ENCODE measurements at places on chromosomes 2 and 18.

- no peak for DNase-seq
Observed at GRCh38 chr2:12847694-12848575, 131.2 kb downstream of the TRIB2 start.

DNA sequence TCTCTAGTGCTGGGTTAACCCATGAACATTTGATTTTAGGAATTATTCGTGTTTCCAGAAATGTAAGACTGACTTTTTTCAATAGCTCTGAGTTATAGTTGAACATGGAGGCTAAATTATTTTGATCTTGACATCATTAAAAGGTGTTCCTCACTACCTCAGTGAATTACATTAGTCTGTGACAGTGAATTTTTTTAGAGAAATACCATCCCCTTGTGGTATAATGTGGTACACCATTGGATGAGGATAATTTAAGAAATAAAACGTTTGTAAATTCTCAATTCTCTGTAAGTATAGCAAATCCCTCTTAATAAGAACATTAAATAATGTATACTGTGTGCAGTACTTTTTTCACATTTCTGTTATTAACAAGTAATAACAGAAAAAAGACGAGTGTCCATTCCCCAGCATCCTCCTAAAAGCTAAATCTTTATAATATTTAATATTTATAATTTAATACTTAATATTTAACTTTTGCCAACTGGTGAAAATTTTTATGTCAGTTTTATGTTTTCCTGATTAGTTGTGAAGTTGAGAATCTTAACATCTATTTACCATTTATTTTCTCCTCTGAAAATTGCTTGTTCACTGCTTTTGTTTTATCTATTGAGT is 70.3 kb upstream of the CWC22 start:
- DNase-seq = no peak

GRCh38 chr2:68344031-68344430 is 21.1 kb upstream of the PLEK start:
- no peak for DNase-seq

GRCh38 chr2:56012221-56012765 is 88.7 kb upstream of the EFEMP1 start:
- no peak for DNase-seq

DNA sequence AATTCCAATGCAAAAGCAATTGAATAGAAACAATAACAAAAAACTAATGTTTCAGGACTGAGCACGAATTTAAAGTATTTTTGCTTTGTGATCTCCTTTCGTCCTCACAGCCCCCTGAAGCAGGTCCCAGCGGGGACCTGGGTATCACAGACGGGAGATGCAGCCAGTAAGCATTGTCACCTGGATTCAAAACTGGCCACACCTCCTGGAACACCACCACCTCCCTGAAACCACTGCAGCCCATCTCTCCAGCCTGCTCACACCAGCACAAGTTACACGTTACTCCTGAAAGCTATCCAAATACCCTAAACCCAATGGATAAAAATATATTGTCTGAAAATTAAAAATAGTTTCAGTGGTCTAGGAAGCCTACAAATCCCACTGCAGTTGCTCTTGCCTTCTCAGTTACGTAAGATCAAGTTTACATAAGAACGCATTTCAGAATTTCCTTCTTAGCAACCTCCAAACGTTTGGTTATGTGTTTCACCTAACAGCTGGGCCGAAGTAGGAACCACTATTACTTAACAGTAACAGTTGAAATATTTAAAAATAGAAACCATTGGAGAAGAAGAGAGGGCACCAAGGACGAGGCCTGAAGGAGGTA is 178.0 kb downstream of the HDAC4 start:
- no peak for DNase-seq

GRCh38 chr2:101486258-101486701 is 11.4 kb upstream of the RFX8 start:
- DNase-seq = no peak

DNA sequence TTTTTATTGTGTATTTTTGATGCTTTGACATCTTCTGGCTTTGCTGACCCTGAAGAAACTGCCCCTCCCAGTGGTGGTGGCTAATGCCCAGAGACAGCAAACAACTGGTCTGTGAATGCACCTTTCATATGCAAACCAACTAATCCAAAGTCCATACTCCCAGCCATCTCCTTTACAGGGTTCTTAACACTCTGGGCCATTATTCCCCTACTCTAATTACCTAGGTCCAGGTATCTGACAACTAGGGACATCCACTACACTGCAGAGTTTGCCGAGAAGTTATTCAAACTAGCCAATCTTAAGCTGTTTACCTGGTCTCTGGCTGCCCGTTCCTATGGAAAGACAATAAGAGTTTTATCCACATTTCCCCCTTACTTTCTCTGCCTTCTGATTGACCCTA is 73.6 kb downstream of the FSHR start:
- DNase-seq = no peak

DNA sequence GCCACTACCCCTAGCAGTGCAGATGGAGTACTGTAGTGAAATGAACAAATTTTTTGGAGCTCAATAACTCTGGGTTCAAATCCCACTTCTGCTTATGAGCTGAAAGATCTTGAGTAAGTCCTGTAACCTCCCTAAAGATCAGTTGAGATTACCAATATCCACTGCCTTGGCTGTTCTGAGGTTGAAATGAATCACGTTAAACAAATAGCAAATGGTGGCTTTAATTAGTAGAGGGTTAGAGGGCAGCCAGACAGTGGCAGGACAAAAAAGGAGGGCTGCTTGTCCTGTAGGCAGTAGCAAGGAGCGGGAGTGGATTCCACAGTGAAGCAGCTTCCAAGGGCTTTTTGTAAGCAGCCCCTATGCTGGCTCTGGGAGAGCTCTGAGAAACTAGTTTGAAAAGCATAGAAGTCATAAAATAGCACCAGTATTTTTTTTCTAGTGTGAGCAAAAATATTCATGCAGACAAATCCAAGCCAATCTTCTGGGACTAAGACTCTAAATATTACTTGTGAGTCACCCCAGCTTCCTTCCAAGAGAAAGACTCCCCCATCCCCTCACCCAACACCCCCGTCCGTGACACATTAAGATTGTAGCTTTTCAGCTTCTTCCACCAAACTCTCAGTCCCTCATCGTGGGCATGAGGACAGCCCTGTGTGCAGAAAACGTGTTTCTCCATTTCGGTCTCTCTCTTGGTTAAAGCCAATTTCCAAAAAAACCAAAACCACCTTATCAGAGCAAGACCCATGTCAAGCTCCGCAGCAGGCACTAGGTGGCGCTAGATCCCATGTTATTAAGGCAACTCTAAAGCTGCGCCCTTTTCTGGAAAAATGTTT is 123.5 kb upstream of the LGALSL start:
- peak; percentile 67 for DNase-seq

DNA sequence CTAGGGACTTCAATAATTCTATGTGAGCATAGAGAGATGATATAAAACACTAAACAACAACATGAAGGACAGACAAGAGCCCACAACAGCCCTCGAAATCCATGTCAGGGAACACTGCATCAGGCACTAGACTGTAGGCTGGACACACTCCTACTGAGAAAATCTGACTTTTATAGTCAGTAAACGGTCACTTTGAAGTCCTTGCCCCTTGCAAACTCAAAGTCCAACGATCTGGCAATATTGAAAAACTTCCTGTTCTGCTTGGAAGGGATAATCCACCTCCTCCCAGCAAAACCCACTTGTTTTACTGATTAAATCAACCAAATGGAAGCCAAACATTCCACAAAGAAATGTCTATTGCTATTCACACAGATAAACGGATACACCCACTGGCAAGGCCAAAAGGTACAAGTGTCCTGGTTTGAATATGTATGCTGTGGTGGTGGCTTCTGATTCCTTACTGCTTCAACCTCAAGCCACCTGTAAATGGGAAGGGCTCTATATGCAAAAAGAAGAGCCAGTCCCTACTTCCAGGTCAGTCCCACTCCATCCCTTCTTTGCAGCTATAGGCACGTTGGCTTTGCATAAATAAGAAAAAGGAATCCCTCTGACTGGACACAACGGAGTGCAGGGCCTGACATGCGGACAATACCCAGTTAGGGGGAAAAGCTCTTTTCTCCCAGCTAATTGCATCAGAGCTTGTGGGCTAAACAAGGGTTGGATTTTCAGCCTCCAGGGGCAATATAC is 56.6 kb downstream of the STK39 start:
- no peak for DNase-seq

DNA sequence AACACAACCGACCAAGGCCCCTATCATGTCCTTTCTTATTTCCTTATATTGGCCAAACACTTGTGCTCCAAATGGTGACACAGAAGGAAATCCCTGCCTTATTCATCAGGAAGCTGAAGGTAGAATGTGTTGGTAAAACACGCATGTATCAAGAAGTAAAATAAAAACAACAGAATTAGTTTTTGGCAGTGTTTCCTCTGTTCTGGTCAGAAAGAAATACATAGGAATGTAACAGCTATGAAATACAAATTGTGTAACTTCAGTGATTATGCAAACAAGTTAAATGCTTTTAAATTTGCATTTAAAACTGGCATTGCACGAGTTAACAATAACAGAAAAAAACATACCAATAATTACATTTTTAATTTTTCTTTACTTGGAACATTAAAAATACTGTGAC is 19.3 kb downstream of the ST6GAL2 start:
- DNase-seq = no peak

DNA sequence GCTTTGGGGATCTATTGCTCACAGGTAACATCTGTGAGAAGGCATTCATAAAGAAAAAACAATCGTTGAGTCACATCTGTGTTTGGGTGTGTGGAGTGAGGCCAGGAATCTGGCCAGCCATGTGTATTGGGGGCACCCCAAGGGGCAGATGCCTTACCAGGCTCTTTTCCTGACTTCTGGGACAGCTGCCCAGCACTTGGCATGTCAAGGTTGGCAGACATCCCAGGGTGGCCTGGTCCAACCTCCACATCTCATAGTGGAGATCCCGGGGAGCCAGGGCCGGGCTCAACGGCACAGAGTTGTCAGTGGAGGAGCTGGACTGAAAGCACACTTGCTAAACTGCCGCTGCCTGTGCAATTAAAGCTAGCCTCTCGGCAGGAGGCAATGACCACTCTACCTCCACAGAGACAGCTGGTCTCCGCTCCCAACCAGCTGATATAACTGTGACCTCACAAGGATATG is 75.3 kb upstream of the MGAT4A start:
- no peak for DNase-seq

DNA sequence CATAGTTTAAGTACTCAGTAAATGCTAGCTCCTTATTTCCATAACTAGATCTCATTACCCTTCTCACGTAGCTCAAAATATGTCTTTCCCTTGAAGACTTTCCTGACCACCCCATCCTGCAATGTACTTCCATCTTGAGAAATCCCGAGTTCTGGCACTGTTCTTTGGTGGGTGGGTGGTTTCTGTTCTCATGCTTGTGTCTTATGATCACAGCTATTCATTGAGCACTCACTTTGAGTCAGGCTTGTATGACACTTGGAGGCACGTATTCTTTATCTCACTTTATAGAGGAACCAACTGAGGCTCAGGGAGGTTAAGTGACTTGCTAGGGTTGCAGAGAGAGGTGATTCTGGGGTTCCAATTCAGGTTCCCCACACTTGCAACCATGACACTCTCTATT is 9.0 kb upstream of the CLIP4 start:
- no peak for DNase-seq

DNA sequence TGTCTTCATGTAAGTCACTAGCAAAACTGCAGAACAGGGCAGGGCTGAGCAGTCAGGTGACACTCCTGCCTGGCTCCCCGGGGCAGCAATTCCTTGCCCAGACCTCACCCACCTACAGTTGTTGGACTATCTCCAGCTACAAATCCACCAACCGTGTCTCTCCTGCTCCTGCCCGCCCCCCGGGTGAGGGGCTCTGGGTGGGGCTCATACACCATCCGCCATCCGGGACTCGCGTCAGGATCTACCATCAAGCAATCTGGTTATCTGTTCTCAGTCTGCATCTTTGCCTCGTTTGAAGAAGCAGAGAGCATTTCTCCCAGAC is 13.5 kb upstream of the GLI2 start:
- no peak for DNase-seq

GRCh38 chr18:59715966-59716369 is 18.7 kb upstream of the CCBE1 start:
- DNase-seq = no peak

- DNase-seq = no peak
Observed at GRCh38 chr2:23574919-23575654, 190.1 kb downstream of the KLHL29 start.

GRCh38 chr2:56295666-56296065 is 111.9 kb downstream of the CCDC85A start:
- DNase-seq = no peak

DNA sequence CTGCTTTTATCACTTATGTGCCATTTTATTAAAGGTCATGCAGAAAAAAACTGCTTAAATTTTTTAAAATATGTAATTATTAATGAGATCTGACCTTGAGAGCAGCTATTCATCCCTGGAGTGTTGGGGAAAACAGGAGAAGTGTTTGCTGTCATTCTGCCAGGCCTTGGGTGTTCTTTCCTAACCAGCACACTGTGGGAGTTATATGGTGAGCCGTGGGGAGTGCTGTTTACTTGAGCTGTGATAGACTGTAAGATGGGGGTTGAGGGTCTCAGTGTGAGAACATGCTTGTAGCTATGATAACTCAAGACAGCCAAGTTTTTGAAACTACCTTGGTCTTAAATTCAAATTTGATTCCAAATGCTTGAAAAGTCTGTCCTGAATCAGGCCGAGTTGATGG is 101.3 kb upstream of the ARHGAP28 start:
- no peak for DNase-seq

DNA sequence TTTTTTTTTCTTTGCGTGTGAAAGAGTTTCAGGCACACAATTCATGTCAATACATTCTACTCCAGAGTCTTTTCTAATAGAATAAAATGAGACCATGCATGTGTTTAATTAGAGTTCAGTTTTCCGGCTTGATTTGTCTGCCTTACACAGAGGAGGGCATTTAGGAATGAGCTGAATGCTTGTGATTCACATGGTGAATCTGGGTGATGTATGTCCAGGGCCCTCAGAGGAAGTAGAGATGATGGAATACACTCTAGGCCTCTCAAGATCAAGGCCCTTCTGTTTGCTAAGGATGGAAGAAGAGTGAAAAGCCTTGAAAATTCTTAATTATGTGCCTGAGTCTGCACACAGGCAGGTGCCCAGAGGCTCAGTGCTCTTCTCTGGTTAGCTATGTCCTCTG is 71.0 kb upstream of the CYRIA start:
- DNase-seq = no peak

DNA sequence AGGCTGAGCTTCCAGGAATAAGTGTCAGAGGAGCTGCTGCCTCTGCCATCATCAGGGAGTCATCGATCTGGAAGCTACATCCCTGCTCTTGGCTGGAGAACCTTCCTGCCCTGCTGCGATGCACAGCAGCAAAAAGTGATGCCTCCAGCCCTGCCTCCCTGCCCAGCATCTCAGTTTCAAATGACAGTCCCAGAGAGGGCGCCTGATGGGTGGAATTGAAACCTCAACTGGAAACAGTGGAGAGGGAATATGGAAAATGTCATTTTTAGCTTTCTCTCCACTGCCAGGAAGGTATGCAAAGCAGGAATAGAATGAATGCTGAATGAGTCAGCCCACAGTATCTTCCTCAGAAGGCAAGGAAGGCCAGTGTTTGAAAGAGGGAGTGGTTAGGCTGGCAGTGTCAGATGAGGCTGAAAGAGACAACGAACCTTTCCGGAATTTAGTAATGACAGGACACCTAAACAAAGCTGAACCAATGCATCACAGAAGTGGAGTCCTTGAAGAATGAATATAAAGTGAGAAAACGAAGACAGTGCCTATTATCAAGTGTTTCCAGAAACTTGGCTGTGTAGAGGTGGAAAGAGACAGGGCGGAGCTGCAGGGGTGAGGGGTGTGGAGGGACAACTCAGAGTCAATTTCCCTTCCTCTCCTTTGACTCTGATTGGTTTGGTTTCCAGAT is 153.9 kb upstream of the NDUFV2 start:
- DNase-seq = no peak

GRCh38 chr2:1170241-1170640 is 219.6 kb downstream of the SNTG2 start:
- DNase-seq = no peak

GRCh38 chr2:200847269-200847668 is 17.2 kb downstream of the CLK1 start:
- no peak for DNase-seq
